Fibroblast of lung (primary cell): ENCODE measurements at places on chromosomes 1 and 21. TPM values are rescaled to one million over a fixed set of nuclear protein-coding genes. Genes with fewer than 3 reads are reported as not detected.

Gene C1orf94
- under 0.01 and 0.26 TPM in 2 replicates for total RNA-seq

Gene FCER1G
- not detected in 2 replicates for total RNA-seq

Gene RPE65
- not detected in 2 replicates for total RNA-seq

Gene SPRR1A
- total RNA-seq, result not detected in 2 replicates

Gene SGIP1
- total RNA-seq, result 11.0 and 37.8 TPM in 2 replicates

Gene CD1B
- total RNA-seq, result not detected in 2 replicates

Gene IL22RA1
- total RNA-seq, result under 0.01 TPM in 1 of 2 replicates, not detected in the other

Gene BNIPL
- under 0.01 and 0.33 TPM in 2 replicates for total RNA-seq

Gene DCDC2B
- not detected in 2 replicates for total RNA-seq

Gene CGN
- under 0.01 and 0.17 TPM in 2 replicates for total RNA-seq
